ENCODE measurements at places on chromosomes 6 and 20.
A peak's percentile ranks its signal among the peaks of the same experiment; 100 is the strongest.

GRCh38 chr6:11714798-11715285 is 63.8 kb downstream of the ADTRP start:
- no peak for DNase-seq

- DNase-seq, result no peak
Measured at GRCh38 chr6:135322427-135323201, 141.5 kb downstream of the MYB start.

DNA sequence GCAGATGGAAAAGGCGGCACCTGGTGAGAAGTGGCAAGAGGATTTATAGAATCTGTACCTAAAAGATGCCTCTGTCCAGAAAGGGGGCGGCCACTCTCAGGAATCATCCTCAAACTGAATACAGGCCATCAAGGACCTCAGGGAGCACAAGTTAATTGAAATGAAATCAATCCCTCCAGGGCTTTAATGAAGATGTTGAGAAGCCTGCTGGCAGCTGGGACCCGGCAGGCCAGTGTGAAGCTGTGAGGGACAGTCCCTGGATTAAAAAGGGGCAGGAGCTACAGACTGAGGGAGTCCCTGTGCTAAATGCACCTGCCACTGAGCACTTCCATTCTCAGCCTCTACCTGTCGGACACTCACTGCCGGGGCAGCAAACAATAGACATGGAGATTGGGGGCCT is 107.7 kb upstream of the GGTLC1 start:
- no peak for DNase-seq

GRCh38 chr20:3786126-3786484 is 435 bp downstream of the CENPB start:
- DNase-seq, result peak; percentile 60

DNA sequence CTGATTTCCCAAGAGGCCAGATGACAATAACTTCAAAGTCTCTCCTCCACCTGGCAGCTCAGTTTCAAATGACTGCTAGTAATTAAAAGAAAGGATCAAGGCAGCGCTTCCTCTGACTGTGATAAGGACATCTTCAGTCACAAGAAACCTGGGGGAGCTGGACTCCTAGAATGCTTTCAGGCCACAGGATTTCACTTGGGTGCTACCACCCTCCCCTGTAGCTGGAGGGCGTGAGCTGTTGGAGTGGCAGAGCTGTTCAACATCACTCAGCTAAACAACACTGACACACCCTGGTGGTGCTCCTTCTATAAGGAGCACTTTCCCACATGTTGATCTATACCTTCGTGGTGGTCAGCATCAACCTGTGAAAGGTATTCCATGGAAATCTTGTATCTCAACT is 2.2 kb upstream of the CNR1 start:
- DNase-seq, result no peak

- peak; percentile 55 for DNase-seq
Measured at GRCh38 chr6:119137194-119138072, 59.0 kb upstream of the FAM184A start.

- no peak for DNase-seq
Measured at GRCh38 chr6:84457276-84457675, 229.8 kb upstream of the CEP162 start.

DNA sequence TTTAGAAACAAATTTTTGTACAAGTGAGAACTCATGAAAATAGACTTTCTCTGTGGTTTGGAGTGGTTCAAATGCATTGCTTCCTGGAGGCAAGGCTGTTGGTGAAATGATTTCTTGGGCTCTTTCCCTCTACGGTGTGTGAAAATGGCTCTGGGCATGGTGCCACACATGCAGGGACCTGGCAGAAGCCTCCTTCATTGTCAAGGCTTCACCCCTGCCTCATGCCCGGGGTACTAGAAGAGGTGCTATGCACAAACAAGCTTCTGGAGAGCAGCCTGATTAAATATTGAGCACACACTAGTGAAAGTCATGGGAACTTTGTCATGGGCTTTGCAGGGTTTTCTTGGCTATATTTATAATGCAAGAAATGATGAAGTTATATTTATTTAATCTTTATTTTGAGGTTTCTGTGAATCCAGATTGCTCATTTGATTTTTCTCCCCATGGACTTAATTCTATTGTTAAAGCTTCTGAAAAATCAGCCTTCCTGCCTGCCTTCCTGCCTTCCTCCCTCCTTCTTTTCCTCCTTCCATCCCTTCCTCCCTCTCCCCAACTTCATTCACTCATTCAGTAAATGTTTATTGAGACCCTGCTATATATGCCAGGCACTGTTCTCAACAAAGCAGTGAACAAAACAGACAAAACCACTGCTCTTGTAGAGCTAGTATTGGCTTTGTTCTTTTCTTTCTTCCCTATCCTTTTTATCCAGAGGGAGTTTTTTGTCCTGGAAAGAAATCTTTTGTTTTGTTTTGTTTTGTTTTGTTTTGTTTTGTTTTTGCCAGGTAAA is 21.0 kb downstream of the C6orf89 start:
- no peak for DNase-seq

GRCh38 chr6:110661414-110661813 is 153.9 kb downstream of the CDK19 start:
- DNase-seq, result no peak

DNA sequence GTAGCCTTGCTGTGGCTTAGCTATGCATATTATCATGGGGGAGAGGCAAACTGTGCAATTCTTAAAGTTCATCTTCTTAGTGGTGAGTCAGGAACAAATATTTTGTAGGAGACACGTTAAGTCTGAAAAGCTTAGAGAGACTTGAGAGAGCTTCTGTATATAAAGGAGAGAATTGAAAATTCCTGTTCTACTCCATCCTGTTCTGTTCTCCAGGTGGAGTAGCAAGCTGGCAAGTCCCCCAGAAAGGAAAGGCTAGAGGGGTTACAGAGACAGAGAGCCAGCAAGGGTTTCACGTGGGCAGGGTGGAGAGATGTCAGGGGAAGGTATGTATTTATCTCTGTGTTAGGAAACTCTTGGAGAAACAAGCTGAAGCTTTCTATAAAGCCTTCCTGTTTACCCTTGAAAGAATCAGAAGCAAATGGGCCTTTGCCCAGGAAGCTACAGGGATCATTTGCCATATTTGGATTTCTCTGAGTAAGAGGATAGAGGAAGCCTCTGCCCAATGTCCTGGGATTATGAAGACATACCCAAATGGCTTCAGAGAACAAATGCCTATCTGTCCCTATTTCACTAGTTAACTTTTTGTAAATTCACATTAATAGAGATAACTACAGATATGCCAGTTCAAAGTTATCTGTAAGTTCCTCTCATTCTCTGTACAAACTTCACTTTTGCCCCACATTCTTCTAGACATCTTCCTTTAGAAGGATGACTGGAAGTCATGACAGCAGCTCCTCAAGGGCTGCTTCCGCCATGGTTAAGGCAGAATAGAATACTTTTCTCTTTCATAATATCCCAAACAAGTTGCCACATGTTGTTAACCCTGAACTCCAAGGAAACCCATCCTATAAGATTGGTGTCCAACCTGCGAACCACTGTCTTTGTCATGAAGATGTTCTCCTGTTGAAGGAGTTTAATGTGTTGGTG is 126.7 kb upstream of the NEDD9 start:
- DNase-seq, result peak; percentile 36

DNA sequence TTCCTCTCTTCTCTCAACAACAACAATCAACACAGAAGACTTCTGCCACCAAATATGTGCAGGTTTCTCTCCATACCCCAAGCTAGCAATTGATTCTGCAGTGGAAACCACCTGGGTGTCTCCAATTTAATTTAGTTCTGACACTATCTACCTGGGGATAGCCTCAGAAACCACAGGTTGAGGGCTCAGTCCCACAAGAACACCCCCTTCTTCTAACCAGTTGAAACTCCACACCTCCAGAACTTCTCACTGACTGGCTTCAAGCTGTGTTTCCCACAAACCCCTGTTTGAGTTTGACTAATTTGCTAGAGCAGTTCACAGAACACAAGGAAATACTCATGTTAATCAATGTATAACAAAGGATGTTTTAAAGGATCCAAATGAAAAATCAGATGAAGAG is 52.5 kb upstream of the SPTLC3 start:
- no peak for DNase-seq

DNA sequence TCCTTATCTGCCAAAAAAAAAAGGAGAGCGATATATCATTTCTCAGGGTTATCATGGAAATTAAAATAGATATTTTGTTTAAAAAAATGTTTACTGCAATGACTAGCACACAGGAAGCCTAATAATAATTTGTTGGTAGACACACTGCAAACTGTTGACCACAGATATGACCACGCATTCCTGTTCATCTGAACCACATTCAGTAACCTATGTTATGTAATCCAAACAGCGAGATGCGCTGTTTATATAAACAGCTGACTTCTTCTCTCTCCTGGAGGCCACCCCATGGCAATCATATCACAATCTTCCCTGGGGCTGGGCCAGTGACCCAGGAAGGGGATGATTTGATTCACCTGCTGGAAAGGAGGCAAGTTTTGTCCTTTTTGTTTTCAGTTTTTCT is 129.3 kb upstream of the UST start:
- DNase-seq, result peak; percentile 35

GRCh38 chr6:70234561-70235236 is 68.2 kb downstream of the COL9A1 start:
- DNase-seq, result no peak

- DNase-seq, result no peak
Measured at GRCh38 chr6:69768664-69769063, 28.1 kb downstream of the LMBRD1 start.

- DNase-seq, result no peak
Measured at GRCh38 chr6:107107791-107108190, 7.5 kb downstream of the BEND3 start.

GRCh38 chr6:3352678-3353077 is 93.9 kb downstream of the PSMG4 start:
- no peak for DNase-seq

GRCh38 chr20:38873050-38873581 is 53.1 kb upstream of the FAM83D start:
- no peak for DNase-seq

DNA sequence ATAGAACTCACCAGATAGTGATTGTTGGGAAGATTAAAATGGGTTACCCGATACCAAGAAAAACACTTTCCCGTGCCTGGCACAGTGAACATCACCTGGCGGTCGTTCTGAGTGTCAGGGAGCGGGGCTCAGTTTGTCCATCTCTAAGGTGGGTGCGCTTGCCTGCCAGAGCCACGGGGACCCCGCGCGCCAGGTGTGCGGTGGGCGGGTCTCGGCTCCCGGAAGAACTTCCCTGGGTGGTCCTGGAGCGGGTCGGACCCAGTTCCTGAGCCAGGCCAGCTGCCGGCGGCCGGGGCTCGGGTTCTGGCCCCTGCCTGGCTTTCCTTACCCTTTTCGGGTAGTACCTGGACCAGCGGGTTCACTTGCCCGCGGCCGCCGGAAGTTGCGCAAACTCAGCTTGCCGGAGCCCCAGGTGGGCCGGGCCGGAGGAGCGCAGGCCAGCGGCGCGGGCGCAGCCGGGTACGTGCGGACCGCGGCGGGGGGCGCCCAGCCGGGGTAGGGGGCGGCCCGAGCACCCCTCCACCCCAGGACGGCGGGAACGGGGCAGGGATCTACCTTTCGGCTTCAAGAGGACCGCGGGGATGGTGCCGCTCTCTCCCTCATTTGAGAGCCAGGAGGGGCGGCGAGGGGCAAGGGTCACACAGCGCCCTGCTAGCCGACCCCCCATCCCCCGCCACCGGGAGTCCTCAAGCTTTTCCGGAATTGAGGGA is 7.5 kb downstream of the FAM110A start:
- no peak for DNase-seq

- DNase-seq, result no peak
Measured at GRCh38 chr6:163637524-163637923, 223.0 kb downstream of the QKI start.

DNA sequence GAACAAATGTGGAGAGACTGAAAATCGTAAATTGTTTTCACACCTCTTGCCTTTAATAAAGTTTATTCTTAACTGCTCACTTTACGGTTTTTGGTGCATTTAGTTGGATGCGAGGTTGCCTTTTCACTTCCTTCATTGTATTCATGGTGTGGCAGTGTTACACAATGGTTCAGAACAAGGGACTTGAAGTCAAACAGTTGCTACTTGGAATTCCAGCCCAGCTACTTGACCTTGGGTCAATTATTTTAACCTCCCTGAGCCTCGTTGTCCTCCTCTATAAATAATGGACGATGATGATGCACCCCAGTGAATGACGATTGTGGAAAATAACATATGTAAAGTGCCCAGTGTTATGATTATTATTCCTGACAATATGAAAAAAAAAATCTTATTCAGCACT is 72.3 kb downstream of the CARMIL1 start:
- no peak for DNase-seq

DNA sequence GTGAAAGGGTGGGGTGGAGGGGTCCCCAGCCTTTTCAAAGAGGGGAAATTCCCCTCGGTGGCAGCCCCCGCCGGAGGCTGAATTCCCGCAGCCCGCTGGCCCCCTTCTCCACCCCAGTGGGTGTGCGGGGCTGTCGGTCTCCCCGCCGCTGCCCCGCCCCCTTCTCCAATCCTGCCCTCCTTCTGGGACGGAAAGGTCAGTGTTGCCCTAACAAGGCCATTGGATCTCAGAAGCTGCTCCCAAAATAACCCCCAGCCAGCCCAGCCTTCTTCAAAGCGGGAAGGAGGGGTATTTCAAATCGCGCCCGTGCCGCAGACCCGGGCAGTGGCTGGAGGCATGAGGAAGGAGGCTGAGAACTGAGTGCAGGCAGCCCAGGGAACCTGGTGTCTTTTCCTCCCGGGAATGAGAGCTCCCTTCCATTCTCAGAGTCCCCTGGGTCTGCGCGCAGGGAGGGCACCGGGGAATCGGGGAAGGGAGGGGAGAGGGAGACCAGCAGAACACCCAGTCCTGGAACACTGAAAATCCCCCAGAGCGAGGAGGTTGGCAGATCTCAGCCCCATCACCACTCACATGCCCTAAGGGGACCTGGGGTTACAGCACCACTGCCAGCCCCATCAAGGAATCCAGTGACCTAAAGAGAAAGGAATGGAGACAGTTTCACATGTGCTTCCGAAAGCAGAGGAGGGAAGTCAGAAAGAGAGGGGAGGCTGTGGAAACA is at the start of gene JPH2:
TSS of gene JPH2 (minus strand) at position 135 of the 718 bp plus-strand sequence. CDS start 483 bp downstream, outside the sequence.
- DNase-seq, result no peak

- peak; percentile 56 for DNase-seq
Measured at GRCh38 chr20:20463933-20464374, 96.0 kb downstream of the INSM1 start.

- DNase-seq, result peak; percentile 62
Measured at GRCh38 chr6:170516783-170517616, 36.1 kb downstream of the PSMB1 start.
